Effector memory CD8-positive, alpha-beta T cell (primary cell): ENCODE measurements at places on chromosomes 11 and 22.
A peak's percentile ranks its signal among the peaks of the same experiment; 100 is the strongest.

GRCh38 chr11:115919341-115920091 lies 415.3 kb upstream of the CADM1 start:
- no peak for DNase-seq

DNA sequence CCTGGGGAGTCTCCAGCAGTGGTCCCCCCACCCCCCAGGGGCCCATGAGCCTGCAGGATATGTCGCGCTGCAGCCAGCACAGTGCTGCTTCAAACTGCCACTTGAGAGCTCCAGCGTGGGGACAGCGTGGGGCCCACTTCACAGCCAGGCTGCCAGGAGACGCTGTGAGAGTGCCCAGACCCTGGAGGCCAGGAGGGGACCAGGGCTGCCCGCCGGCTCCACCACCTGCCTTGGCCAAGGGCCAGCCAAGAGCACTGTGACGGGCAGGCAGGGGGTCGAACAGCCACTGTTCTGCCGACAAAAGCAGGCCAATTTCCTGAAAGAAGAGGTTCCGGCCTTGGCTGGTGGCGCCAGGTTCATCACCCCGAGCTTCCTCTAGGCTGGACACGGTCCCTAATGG lies 60.2 kb downstream of the FLRT1 start:
- DNase-seq = no peak

DNA sequence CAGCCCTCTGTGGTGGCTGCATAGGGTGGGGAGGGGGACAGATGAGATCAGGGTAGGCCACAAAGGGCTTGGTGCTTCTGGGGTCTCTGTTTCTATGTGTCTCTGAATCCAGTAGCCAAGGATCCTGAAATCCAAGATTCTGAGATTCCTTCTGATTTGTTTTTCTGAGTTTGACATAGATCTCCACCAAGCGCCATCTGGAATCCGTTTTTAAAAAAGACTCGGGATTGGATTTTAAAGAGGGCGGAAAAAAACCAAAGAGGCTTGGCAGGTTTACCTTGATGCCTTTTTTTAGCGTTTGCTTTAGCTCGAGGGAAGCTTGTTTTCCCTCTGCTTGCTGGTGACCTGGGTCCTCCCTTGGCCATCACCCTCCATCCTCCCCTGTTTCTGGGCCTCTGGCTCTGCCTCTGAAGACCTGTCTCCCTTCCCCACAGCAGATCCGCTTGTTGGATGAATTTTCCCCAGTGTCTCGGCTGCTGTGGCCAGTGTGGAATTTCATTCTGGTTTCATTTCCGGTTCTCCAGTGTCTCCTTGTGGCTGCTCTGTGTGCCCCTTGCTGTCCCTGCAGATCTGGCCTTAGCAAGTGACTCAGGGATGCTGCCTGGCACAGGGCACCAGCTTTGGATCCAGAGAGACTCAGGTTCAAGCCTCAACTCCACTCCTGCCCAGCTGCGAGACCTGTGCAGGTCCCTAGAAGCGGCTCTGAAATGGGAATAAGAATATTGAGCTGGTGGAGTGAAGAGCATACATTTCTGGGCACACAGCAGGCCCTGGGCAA lies 15.1 kb downstream of the SYNGR1 start:
- DNase-seq = no peak

DNA sequence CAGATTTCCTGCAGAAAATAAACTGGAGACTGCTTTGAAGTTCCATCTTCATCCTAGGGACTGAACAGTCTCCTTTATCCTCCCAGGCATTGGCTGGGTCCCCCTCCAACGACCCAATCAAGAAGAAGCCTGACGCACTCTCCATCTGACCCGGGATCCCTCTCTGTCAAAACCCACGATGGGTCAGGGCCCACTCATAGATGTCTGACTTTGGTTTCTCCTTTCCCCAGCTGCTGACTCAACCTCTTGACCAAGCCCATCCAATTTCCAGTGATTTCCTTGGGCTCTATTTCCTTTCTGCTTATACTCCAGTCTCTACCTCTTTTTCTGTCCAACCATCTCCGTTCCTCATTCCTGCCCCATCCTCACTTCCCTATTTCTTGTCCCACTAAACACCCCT lies 189.7 kb downstream of the MIAT start:
- no peak for DNase-seq

- no peak for DNase-seq
These were observed 34.1 kb downstream of the LINC01488 start for GRCh38 chr11:69515271-69516245.

GRCh38 chr22:46292173-46292572 lies 4.5 kb upstream of the GTSE1 start:
- DNase-seq = no peak

- DNase-seq = no peak
These were observed 22.7 kb upstream of the C1QTNF4 start for GRCh38 chr11:47616726-47617416.

DNA sequence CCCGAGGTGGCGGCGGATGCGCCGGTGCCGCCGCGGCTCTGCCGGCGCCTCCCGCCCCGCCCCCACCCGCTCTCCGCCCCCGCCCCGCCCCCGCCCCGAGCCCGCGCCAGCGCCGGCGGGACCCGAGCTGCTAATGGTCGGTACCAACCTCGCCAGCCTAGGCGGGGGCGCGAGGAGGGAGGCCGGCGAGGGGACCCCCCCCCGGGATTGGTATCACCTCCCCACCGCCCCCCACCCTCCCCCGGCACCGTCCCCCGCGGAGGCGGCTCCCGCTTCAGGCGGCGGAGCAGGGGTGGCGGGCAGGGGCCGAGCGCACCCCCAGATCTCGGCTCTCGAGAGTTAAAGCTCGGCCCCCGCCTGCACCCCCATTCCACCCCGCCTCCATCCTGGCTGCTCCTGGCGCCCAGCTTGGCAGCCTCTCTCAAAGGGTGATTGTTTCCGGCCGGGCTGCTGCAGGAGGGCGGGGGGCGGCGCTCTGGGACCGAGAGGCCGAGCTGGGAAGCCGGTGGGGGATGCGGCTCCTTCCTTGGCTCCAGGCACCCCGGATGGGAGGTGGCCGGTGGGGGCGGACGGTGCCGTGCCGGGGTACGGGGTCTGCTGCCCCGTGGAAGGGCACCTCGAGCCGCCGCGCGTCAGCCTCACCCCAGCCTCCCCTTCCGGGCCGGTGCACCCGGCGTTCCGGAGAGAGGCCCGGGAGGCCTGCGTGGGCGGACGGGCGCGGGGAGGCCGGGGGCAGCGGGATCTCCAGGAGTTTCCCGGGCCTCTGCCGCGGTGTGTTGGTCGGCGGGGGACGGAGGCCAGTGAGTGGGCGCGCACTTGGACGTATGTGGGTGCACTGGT lies at the start of gene B3GAT1:
Gene B3GAT1, minus strand, starts transcription at position 40 of the 840 bp plus-strand sequence. CDS start 24,583 bp downstream, outside the sequence.
- DNase-seq = peak; percentile 6

GRCh38 chr11:110430267-110431050 lies 711 bp downstream of the FDX1 start:
- peak; percentile 3 for DNase-seq

DNA sequence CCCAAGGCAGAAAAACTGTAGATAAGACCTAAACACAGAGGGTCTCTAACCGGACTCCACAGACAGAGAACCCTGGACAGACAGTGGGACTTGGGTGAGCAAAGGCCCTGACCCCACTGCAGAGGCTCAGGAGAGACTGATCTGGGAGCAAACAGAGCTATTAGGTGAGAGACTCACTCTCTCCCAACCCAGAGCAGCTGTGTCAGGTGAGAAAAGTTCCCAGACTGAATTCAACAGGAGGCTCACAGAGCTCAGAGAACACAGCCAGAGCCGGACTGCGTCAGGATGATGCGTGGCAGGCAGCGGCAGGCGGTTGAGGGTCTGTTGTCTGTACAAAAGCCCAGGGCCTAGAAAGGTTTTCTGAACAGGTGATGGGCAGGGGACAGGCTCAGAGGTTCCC lies 5.5 kb downstream of the RFPL2 start:
- no peak for DNase-seq

DNA sequence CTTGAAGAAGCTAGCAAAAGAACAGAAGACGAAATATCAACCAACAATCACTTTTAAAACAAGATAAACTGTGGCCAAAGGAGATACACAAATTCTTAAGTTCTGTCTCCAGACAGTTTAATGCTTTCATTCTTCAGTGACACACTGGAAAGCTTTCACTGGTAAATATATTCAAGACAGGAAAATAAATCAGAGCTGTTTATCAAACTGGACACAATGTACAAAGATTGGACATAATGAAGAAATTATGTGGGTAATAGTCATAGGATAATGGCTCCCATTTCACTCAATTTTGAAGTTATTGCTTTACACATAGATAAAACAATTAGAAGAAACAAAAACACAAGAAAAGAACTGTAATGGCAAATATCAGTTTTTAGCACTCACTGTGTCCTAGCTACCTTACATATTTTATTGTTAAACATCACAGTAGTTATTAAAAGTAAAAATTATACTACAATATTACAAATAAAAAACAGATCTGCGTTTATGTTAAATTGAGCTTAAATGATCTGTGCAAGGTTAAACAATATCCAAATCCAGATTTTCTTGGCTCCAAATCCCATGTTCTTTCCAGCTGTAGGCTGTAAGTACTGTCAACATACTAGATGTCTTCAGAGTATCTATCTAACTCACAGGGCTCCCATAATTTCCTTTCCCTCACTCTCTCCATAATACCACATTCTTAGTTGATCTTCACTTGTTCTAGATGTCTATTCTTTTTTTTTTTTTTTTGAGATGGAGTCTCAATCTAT lies 38.6 kb upstream of the NOX4 start:
- DNase-seq = no peak

- no peak for DNase-seq
These were observed 16.9 kb upstream of the KIRREL3 start for GRCh38 chr11:127017482-127017881.

DNA sequence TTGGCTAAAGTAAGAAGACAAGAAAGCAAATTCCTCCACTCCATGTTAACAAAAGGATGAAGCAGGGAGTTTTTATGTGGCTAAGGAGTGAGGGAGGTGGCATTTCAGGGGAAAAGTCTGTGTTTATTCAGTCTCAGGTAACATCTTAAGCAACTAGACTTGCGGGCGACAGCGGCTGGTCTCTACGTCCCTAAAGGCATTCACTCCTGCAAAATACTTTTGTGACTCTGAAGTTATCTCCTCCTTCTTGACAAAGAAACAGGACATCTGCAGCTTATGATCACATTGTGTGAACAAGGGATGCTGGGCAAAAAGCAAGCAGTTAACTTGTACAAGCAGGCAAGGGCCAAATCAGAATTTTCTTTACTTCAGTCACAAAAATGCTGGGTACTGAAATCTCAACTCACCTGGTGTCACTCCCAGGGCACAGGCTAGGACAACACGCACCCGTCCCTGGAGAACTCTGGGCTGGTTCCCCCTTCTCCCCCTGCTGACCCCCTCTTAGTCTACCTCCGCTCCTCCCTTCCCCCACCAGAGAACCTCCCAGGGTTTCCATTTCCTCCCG lies 38.3 kb downstream of the IGLL5 start:
- DNase-seq = no peak

GRCh38 chr22:48453751-48454485 lies 1373.8 kb downstream of the BRD1 start:
- DNase-seq = no peak

GRCh38 chr11:95556342-95557163 lies 233.0 kb downstream of the FAM76B start:
- DNase-seq = no peak

- no peak for DNase-seq
These were observed 187.8 kb downstream of the HIPK3 start for GRCh38 chr11:33444835-33445594.

DNA sequence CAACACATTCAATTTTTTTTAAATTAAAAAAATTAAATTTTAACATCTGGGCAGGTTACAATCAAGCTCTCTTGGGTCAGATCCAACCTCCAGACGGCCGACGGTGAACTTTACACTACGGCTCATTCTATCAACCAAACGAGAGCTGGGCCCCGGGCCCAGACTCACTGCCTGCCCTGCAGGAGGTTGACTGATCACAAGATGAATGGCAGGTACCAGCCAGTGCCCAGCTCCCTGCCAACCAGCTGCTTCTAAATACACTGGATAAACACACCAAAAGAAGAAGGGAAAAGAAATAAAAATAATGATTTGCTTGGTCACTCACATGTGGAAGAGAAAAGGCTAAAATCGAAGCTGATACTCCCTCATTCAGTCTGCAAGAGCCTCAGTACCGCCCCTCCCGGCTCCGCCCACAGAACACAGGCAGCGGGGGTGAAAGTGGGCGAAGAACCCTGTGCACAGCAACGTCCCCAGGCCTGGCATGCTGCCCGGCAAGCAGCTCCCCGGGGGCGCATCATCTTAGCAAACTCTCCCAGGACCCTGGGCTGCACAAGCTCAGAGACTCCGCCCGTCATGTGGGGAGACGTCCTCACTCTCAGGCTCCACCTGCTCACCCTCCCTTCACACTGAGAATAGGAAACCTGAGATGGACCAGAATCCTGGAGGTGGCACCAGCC lies 303.4 kb downstream of the SHANK2 start:
- no peak for DNase-seq

DNA sequence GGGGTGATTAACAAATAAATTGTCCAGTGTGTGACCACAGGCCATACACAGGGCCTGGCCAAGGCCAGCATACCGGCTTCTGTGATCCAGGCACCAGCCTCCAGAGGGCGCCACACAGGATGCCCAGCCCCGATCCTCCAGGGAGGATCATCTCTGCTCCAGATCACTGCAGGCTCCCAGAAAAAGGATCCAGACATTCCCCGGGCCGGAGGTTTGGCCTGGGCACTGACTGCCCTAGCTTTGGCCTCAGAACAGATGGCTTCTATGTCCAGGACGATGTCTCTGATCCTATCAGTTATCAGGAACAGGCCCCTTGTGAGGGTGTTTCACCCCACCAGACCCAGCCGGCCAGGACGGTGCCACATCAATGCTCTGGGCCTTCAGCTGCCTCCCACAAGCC lies 74.5 kb upstream of the LMO1 start:
- no peak for DNase-seq

GRCh38 chr22:38727123-38727522 lies 21.4 kb downstream of the GTPBP1 start:
- DNase-seq = no peak

- DNase-seq = no peak
These were observed 1.6 kb upstream of the BRSK2 start for GRCh38 chr11:1387961-1388762.

DNA sequence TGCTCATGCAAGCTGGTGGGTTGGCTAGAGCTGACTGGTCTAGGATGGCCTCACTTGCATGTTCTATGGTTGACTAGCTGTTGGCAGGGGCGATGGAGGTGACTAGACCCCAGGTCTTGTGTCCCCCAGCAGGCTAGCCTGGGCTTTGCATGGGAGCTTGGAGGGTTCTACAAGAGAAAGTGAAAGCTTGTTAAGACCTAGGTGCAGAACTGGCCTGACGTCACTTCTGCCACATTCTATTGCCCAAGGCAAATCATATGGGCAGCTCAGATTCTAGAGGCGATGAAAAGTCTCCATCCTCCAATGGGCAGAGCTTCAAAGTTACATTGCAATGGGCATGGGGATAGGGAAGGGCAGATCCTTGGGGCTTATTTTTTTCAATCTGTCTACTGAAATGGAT lies 170.9 kb downstream of the MIAT start:
- DNase-seq = no peak

- no peak for DNase-seq
These were observed 125.9 kb downstream of the CCDC81 start for GRCh38 chr11:86500500-86501140.

GRCh38 chr11:111976119-111976766 lies 39.1 kb downstream of the DIXDC1 start:
- no peak for DNase-seq

DNA sequence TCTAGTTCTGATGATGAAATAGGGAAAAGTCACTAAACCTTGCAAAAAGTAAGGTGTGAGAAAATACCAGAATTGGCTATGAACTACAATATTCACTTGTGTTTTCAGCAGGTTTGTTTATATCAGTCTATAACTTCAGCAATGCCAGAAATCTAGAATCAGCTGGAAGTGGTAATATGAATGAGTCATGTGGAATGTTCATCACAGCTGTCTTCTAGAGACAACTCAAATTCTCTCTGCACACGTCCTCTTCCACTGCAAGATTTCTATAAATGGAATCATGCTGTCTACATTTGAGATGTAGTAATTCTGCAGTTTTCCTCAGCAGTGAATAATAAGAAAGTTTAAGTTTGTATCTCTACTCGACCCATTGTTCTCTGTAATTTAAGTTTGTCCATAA lies 89.9 kb downstream of the OR4A15 start:
- no peak for DNase-seq
